ENCODE measurements at places on chromosomes 12 and 14.

- DNase-seq: peak; percentile 18
Measured at GRCh38 chr12:96070670-96071279, 35.4 kb upstream of the LTA4H start.

- no peak for DNase-seq
Measured at GRCh38 chr14:97443412-97443811, 646.2 kb downstream of the VRK1 start.

DNA sequence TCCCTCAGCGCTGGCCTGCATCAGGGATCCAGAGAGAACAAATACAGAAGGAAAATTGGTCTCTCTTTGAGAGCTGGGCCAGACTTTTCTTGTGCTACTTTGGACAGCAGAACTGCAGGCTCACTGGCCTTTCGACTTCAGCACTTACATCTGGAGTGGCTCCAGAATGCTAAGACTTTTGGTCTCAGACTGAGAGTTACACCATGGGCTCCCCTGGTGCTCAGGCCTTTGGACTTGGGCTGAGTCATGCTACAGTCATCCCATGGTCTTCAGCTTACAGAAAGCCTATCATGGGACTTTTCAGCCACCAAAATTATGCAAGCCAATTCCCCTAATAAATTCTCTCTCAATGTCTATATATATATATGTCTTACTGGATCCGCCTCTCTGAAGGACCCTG is 9.0 kb upstream of the CD163 start:
- DNase-seq: peak; percentile 51

- DNase-seq: no peak
Measured at GRCh38 chr14:50524731-50525515, 7.4 kb downstream of the MAP4K5 start.

DNA sequence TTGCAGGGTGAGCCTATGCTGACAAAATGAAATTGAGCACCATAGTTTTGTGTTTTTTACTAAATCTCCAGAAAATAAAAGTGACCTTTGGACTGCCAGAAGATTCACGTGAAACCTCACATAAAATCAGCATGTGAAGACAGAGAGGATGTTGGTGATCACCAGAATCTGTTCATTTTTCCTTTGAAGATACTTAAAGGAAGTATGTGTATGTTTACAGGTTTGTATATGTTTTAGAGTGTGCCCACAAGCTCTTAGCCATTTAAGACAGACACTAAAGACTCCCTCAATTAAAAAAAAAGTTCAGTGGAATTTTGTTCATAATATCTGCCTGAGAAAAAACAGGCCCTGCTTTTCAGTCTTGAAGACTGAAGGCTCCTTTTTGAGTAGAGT is 25.9 kb downstream of the DDX47 start:
- no peak for DNase-seq

DNA sequence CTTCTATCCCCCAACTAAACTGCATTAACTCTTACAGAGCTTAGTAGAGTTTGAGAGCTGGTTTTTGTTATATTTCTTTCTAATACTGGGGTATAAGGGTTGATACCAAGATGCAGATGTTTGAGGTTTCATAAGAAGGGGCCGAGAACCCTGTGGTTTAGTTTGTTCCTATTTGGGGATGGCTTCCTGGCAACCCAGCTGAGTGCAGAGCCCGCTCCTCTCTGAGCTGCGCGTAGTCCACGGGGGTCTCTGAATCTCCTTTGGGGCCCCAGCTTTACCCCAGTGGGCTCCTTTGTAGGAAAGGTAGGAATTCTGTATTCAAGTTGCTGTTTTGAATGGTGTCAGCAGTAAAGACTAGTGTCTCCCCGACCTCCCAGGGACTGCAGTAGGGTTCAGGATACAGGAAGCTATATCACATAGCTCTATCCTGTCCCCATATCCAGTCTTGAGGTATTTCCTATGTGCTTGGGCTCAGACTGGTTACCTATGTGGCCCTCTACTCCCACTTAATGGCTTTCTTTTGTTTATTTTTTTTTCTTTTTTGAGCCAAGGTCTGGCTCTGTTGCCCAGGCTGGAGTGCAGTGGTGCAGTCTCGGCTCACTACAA is 25.4 kb downstream of the PLXNC1 start:
- no peak for DNase-seq

- DNase-seq: no peak
Measured at GRCh38 chr14:23185063-23185462, 1.6 kb upstream of the SLC7A8 start.

- DNase-seq: no peak
Measured at GRCh38 chr12:13444076-13444475, 247.6 kb downstream of the EMP1 start.

GRCh38 chr14:21997300-21997699 is 323.7 kb upstream of the OR4E1 start:
- DNase-seq: peak; percentile 43

GRCh38 chr14:21090194-21090939 is 8.1 kb downstream of the ZNF219 start:
- no peak for DNase-seq

- DNase-seq: peak; percentile 21
Measured at GRCh38 chr14:59055439-59056045, 132.9 kb upstream of the DAAM1 start.

DNA sequence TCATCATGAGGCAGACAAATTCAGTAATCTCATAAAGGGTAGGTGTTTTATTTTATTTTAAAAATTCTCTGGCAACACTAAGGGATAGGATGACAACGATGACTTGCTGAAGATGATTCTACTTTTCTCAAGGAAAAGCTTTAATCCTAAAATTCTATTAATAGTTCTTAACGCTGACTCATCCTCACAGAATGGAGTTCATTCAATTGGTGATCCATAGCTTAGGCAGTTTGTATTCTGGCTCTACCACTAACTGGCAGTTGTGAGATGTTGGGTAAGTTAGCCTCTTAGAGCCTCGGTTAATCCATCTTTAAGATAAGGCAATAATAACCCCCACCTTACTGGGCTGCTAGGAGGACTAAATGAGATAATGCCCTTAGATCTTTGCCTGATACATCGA is 116.3 kb downstream of the RTN1 start:
- DNase-seq: no peak

- no peak for DNase-seq
Measured at GRCh38 chr14:22794551-22794951, 20.7 kb downstream of the SLC7A7 start.

DNA sequence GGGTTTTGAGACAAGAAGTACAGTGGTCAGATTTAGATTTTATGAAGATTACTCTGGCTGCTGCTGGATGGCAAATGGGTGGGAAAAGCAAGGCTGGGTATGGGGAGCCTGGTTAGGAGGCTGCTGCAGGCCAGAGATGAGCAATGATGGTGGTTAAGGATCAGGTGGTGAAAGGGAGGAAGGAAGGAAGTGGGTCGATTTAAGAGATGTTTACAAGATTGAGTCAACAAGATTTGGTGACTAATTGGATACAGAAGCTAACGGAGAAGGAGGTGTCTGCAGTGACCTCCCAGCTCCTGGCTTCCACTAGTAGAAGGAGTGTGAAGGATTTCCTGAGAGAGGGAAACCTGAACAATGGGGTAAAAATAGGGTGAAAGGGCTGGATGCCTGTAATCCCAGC is 18.7 kb downstream of the NOS1 start:
- no peak for DNase-seq

DNA sequence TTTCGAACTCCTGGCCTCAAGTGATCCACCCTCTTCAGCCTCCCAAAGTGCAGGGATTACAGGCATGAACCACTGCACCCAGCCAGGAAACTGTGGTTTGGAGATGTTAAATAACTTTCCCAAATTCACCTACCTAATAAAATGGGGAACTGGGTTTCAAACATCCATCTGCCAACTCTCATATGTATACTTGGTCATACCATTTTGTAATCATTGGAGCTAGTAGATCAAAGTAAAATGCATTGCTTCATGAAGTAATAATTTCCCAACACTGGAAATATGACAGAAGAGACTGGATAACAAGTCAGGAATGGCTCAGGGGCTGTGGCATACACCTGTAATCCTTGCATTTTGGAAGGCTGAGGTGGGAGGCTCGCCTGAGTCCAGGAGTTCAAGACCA is 5.3 kb upstream of the HECTD1 start:
- DNase-seq: no peak

GRCh38 chr14:72513965-72514659 is 379.8 kb downstream of the DPF3 start:
- DNase-seq: peak; percentile 7

- DNase-seq: no peak
Measured at GRCh38 chr12:51244269-51244668, 5.6 kb downstream of the DAZAP2 start.

GRCh38 chr12:1837541-1838204 is 17.3 kb downstream of the LRTM2 start:
- peak; percentile 90 for DNase-seq

DNA sequence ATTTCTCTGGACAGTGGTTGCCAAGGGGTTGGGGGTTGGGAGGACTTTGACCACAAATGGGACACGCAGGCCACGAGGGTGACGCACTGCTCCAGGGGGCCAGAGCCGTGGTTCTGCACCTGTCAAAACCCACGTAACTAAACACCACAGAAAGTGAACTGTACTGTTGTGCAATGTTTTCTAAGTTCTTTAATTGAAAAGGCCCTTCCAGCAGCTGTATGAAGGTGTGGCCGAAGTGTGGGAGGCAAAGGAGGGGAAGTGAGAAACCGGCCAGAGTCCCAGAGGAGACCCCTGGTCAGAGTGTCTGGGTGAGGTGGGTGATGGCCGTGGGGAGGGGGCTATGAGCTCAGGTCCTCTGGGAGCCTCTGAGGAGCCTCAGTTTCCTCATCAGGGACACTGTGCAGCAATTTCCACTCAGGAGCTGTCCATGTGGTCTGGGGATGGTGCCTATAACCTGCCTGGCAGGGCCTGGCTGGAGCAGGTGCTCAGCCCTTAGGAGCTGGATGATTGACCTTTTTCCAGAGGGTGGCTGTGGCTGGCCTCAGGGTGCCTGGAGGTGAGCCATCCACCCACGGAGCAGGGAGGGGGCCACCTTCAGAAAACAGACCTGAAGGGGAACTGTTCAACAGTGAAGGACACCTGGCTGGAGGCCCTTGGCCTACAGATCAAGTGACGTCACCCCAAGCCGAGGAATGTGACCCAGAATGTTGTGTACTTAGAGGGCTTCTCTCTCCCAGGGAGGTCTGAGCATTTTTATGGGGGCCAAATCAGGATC is 9.8 kb upstream of the BDKRB2 start:
- DNase-seq: peak; percentile 22

- no peak for DNase-seq
Measured at GRCh38 chr12:6934110-6934509, 6.4 kb downstream of the ATN1 start.

DNA sequence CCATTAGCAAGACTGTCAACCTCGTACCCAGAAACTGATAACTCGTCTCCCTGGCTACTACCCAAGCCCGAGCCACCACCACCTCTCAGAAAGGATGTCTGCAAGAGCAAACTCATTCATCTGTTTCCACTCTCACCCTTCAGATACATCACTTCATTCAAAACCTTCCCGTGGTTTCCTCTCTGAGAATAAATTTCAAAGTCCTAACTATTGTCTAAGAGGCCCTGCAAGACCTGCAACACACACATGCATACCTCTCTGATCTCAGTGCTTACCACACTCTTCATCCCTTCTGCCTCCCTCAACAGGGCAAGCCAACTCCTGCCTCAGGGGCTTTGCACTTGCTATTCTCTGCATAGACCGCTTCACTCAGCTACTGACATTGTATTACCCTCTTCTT is 40.6 kb downstream of the PPP1R13B start:
- DNase-seq: no peak

GRCh38 chr12:116502989-116503496 is 56.1 kb upstream of the MAP1LC3B2 start:
- peak; percentile 63 for DNase-seq

DNA sequence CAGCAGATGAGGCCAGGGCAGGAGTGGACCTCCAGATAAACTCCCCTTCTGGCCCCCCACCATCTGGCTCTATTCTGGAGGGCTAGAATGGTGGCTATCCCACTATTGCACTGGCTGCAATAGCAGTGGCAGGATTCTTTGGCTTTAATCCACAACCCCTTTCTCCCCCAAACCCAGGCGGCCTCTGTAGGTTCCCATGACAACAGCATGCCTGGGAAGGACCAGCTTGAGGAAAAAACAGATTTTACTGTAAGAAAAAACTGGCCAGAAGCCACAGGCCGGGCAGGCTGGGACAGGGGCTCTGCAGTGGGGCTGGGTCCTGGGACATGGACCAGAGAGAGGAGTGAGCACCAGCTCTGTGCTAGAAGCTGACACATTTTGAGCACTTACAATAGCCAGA is 13.6 kb upstream of the ACVR1B start:
- no peak for DNase-seq

- DNase-seq: no peak
Measured at GRCh38 chr12:102833687-102834441, 83.2 kb downstream of the PAH start.

- peak; percentile 72 for DNase-seq
Measured at GRCh38 chr12:46373301-46374296, 1.0 kb upstream of the SLC38A2 start.

- DNase-seq: no peak
Measured at GRCh38 chr12:44570036-44570583, 306.0 kb downstream of the NELL2 start.

GRCh38 chr12:76206039-76206676 is 121.7 kb upstream of the NAP1L1 start:
- no peak for DNase-seq

- DNase-seq: no peak
Measured at GRCh38 chr12:70796989-70797388, 123.5 kb downstream of the PTPRR start.

DNA sequence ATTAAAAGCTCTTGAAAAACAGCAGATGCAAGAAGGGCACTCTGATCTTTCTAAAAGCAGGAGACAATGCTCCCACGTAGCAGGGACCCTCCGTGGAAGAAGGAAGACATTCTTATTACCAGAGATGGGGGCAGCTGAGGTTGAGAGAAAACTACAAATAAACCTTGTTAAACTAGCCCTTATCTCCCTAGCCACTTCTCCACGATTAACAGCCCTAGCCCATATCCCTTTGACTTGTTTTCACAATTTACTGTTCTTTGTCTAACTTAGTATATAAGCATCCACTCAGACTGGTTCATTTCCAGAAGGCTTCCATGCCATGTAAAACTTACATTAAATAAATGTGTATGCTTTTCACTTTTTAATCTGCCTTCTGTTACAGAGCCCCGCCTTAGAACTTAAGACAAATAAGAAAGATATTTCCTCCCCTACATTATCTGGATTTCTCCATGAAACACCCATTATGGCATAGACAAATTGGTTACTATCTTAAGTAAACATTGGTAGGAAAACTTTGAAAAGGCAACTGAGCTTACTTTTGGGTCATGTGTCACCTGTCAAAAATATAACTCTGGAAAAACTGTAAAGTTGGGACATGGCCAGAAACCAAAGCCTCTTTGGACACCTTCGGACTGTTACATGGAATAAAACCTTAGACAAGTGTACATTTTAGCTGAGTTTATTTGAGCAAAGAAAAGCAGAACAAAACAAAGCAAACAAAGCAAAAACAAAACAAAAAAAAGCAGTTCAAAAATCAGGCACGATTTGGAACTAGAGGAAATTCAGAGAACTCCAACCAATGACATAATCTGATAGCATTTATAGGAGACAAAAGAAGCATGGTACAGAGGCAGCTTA is 4.9 kb upstream of the RNASE1 start:
- no peak for DNase-seq

GRCh38 chr12:33828326-33828725 is 194.0 kb upstream of the ALG10 start:
- DNase-seq: no peak

GRCh38 chr12:8493084-8493483 is 20.2 kb upstream of the CLEC4D start:
- DNase-seq: no peak

Measured in HepG2 (cell line).